ENCODE measurements at places on chromosomes 5 and 9. TPM values are rescaled to one million over a fixed set of nuclear protein-coding genes. Genes with fewer than 3 reads are reported as not detected.
A peak's percentile ranks its signal among the peaks of the same experiment; 100 is the strongest.

DNA sequence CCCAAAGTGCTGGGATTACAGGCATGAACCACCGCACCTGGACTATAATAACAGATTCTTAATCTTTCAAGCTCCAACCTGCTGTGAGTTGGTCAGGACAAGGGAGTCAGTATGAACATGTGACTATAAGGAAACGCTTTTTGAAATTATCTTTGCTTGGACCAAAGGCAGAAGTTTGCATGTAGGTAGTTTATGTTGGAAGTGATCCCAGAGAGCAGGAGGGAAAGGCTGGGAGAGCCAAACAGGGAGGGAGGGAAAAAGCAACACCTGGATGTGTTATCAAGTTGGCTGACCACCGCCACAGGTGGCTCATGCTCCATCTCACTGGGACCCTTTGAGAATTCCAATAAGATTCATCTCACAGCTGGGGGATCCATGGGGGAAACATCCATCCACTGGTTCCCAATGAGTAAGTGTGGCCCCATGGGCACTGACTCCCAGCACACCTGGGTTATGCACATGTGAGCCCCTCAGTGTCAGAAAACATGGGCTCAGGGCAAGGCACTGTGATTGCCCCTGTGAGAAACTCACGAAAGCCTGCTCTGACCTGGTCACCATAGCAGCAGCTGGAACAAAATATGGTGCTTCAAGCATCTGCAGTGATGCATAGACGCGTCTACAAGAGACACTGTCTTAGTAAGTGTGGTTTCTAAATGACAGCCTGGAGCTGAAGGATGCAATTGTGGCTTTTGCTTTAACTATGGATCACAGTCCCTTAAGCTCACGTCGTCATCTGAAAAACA, 62.1 kb downstream of the ARSB start:
- DNase-seq, result no peak

- no peak for DNase-seq
Observed at GRCh38 chr5:320524-321229, 837 bp upstream of the AHRR start.

- DNase-seq, result no peak
Observed at GRCh38 chr5:143059355-143059754, 289.2 kb downstream of the ARHGAP26 start.

- no peak for DNase-seq
Observed at GRCh38 chr5:80492741-80493140, 4.8 kb downstream of the FAM151B start.

- no peak for DNase-seq
Observed at GRCh38 chr9:92654481-92655301, 15.2 kb downstream of the IPPK start.

DNA sequence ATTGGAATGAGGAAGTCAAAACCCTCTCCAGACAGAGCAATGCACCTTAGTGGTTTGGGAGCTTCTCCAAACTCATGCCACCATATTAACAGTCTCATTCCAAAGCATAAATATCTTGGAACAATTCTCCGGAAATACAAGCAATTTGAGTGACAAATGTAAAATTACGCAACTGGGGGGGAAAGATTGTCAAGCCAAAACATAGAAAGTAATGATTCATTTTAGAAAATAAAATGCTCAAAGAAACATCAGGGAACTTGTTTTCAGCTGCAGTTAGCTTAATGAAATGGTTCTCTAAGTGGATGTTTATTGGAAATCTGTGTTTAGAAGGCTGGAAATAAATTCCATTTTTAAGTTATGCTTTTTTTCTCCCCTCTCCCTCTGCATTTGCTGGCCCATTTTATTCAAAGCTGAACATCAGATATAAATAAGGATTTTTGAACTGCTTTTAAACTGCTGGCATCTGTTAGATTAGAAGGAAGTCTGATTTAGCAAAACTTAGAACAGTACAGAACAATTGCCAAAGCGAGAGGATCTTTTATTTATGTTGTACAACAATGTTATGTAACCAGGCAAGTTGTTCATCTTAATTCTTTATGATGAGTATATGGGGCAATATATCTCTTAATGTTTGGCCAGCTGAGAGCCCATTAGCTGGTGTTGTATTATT, 551.9 kb downstream of the PRELID2 start:
- DNase-seq, result peak; percentile 52

- DNase-seq, result peak; percentile 49
Observed at GRCh38 chr5:178564811-178565550, 25.2 kb downstream of the COL23A1 start.

DNA sequence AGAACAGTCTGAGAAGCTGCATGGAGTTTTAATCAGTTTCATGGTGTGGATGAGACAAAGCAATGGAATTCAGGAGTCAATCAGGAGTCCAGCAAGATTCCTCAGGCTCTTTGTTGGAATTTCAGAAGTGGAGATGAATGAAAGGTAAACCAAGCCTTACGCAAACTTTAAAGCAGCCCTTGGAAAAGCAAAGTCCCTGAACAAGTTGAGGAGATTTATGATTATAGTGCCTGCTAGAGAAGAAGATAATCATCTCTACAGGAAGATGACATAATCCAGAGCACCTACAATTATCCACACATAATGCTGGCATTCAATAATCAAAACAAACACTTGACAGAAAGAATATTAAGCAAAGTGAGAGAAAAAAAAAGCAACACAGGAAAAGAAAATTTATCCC, 1380.1 kb upstream of the NUDT12 start:
- DNase-seq, result no peak

DNA sequence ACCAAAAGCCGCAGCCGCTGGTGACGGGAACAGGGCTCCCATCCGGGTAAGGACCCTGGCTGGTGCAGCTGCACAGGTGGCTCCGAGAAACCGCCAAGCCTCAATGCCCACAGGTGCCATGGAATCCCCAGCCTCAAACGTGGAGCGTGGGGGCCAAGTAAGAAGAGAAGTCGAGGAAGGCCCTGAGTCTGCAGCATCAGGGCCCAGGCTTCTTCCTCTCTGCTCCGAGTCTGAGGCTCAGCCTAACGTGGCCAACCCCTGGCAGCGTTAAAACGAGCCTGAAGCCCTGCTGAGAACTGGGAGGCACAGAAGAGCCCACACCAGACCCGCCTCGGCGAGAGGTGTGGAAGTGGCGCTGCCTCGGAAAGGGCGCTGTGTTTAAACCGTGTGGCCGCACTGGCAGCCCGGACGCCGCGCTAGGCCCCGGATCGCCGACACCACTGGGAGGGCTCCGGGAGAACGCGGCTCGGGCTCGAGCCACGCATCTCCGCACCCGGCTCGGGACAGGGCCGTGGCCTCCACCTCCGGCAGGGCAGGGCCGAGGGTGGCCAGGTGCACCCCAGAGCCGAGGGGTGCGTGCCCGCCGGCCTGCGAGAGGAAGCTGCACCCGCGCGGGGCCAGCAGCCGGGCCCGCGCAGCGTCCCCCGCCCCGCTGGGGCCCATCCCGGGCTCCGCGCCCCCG, 730 bp downstream of the ZMYND19 start:
- no peak for DNase-seq

DNA sequence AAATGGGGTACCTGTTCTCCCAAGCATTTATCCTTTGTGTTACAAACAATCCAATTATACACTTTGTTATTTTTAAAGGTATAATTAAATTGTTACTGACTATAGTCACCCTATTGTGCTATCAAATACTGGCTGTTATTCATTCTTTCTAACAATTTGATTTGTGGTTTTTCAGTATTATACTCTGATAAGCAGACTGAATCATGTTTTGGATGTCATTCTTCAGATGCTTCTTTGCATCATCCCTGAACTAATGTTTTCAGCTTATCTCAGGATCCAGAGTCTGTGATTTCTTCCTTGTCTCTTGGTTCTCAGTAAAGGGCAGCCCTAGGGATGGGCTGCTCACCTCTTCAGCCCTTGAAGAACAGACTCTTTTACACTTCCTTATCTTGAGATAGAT, 177.8 kb upstream of the SGCD start:
- DNase-seq, result no peak

- DNase-seq, result no peak
Observed at GRCh38 chr9:113781381-113781780, 94.7 kb upstream of the ZNF618 start.

GRCh38 chr9:16266648-16267276, 603.7 kb downstream of the BNC2 start:
- no peak for DNase-seq

DNA sequence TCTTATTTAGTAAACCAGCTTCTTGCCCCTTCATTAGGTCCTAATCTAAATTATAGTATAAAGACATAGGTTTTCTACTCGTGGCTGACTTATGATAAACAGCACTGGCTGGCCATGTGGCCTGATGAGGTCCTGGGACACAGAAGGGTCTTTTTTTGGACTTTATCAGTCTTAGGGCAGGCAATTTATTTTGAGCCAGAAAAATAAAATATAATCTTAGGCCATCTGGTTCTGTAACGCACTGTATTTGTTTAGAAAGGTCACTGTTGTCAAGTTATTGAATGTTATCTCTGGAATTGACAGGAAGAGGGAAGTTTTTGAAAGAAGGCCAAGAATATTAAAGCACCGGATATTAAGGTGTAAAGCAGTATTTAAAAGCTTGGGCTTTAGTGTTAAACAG, 53.9 kb downstream of the RFX3 start:
- no peak for DNase-seq

DNA sequence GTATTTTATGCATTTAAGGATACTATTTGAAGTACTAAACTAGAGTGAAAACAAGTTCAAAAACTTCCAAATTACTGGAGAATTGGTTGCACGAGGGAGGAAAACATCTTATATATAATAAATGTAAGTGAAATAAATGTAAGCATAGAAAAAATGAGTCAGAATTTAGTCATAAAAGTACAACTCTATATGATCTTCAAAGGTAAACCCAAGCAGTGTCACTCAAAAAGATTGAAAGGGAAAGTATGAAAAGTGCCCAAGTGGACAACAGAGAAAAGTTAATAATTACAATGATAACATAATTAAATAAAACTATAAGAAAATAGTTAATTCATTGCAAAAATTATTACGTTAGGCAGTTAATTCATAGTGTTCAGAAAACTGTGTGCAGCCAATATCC, 2288.5 kb upstream of the C9orf72 start:
- no peak for DNase-seq

The HAVCR2 gene
- 32.6 TPM for total RNA-seq

The SPARC gene
- total RNA-seq, result 1,186 TPM

The SLC36A3 gene
- total RNA-seq, result not detected

The THBS4 gene
- total RNA-seq, result 1.7 TPM
